ENCODE measurements at places on chromosomes 6 and 20. TPM values are rescaled to one million over a fixed set of nuclear protein-coding genes. Genes with fewer than 3 reads are reported as not detected.

DSP gene
- total RNA-seq = 4.1 TPM

ENPP5 gene
- total RNA-seq = 4.0 TPM

PGC gene
- 0.65 TPM for total RNA-seq

TMEM30A gene
- 164 TPM for total RNA-seq

- DNase-seq = no peak
Observed at GRCh38 chr6:136014454-136015437, 163.2 kb downstream of the PDE7B start.

DNA sequence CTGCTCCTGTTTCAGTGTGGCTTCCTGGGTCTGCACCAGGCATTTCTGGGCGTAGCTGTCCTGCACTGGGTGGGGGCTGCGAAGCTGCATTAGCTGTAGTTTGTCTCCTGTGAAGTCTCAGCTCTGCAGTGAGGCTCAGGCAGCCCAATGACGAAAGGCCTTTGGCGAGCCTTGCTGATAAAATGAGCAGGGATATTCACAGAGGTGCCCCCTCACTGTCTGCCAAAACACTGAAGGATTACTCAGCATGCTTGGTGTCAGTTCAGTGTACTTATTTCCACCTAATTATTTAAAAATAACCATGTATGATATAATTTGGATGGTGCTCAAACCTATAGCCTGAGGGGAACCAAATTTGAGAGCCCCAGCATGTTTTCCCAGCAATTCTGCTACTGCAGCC is 73.5 kb downstream of the ECT2L start:
- no peak for DNase-seq
